ENCODE measurements at places on chromosomes 2 and 18. TPM values are rescaled to one million over a fixed set of nuclear protein-coding genes. Genes with fewer than 3 reads are reported as not detected.

SFT2D3 gene
- polyA plus RNA-seq = 2.9 TPM

DNA sequence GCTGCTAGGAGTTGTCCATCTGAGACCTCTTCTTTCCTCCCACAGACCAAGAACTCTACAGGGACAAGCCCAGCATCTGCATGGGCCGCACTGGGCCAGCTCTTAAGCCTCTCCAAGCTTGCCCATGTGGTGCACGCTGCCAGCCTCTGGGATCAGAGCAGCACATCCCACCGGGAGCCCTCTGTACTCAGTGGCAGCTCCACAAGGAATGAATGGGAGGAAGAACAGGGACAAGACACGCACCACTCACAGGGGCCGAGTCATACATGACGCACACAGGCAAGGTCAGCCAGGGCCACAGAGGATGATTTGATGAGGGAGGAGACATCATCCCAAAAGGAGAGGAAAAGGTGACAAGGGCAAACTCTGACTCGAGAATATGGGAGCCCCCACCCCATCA is 268.3 kb downstream of the KLHL29 start:
- no peak for DNase-seq

CAMKMT gene
- polyA plus RNA-seq = 11.3 TPM

DNA sequence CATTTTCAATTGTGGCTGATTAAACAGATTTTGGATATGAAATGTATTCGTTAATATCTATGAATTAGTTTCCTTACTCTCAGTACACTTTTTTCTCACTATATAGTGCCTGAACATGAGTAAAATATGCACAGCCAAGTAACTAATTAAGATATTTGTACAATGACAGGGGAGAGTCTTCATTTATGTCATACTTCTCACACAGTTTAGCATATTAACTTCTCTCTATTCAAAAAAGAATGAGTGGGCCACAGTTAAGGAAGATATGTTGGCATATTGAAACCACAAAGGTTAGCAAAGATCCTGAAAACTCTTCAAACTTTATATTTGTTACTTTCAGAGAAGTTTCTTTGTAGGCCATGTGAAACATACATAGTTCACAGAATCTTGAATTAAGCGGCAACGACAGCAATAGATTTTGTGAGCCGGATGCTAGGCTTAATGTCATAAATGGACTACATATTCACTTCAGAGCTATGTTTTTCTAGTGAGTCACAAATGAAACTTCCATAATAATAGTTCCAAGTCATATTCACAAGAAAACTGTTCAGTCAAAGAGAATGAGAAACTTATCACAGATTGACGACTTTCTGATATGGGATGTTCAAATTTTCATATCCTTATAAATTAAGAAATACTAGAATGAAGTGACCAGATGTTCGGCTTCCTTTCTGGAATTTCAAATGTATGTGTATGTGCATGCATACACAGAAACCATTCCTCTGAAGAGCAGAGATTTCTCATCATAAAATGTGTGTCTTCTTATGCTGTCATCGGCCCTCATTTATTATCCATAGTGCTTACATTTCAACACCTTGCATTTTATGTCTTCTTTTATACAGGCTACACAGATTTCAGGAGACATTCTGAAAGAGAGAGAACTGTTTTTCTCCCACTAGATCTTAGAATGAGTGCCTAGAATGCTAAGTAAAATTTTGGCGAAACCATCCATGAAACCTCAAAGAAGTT is 584.0 kb downstream of the SATB2 start:
- DNase-seq = no peak

DNA sequence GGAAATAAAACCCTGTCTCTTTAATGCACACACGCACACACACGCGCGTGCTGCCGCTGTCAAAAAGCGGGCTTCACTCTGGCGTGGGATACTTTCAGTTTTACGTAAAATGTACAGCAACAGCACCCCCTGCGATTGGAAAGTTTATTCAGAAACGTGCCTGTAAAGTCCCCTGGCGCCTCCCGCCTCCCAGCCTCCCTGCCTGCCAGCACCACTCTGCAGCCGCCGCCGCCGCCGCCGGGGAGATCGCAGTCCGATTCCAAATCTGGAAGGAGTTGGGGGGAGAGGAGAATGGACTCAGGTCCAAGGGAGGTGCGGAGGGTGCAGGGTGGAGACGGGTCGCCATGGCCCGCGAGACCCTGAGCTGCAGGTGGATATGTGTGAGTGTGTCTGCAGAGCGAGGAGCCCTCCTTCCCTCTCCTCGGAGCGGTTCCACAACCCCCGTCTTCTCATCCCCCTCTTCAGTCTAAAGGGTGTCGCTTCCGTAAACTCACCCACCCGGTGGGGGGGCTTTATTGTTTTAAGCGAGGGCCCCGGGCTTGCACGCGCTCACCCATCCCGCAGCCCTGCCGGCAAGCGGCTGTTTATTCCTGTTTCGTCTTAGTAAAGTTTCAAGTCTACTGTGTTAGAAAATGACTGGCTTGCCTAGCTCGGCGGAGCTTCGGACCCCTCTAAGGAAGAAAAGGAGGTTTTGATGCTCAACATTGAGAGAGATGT is 1.8 kb upstream of the BCL11A start:
- peak; percentile 86 for DNase-seq

- no peak for DNase-seq
Observed at GRCh38 chr2:85243101-85244072, 84.4 kb downstream of the TGOLN2 start.

MAP3K19 gene
- polyA plus RNA-seq = not detected

DNA sequence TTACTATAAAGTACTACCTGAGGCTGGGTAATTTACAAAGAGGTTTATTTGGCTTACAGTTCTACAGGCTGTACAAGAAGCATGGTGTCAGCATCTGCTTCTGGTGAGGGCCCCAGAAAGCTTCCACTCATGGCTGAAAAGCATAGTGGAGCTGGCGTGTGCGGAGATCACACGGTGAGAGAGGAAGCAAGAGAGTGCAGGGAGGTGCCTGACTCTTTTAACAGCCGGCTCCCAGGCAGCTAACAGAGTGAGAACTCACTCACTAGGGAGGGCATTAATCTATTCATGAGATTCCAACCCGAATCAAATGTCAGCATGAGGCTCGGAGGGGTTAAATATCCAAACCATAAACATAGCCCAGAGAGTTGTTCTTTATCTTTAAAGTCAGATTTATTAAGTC is 117.3 kb downstream of the LDLRAD4 start:
- DNase-seq = no peak

- DNase-seq = no peak
Observed at GRCh38 chr2:48235076-48235475, 294.9 kb upstream of the STON1 start.

- DNase-seq = no peak
Observed at GRCh38 chr2:143823296-143823695, 694.1 kb downstream of the ARHGAP15 start.
